ENCODE measurements at places on chromosomes 7 and 10.

GRCh38 chr10:129775681-129776080 lies 188.4 kb downstream of the EBF3 start:
- H3K4me1 ChIP-seq = no peaks in the 10 kb centered on the region
- no peak overlapping the region for H3K4me3 ChIP-seq
- H3K27ac ChIP-seq = no peak overlapping the region
- H3K27me3 ChIP-seq = no peaks in the 10 kb centered on the region

DNA sequence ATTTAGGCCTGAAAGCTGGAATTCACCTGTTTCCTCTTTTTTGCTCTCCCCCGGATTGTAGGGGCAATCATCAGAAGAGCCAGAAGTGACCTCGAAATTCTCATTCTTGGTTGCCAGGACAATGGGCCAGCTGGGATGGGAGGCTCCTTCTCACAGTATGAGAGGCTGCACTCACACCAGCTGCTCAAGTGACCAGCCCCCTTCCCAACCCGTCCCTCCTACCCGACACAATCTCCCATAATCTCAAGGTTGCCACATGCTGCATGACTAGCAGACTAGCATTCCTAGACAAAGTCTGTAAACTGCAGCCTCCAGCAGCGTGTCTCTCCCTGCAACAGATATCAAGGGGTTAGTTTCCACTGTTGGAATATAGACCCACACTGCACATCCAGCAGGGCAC lies 110.3 kb downstream of the C1GALT1 start:
- no peaks in the 10 kb centered on the region for H3K36me3 ChIP-seq
- H3K27me3 ChIP-seq = no peaks in the 10 kb centered on the region
- no peaks in the 10 kb centered on the region for H3K4me1 ChIP-seq
- no peak for DNase-seq
- H3K27ac ChIP-seq = no peak overlapping the region

GRCh38 chr10:112213836-112214235 lies 30.3 kb upstream of the GPAM start:
- DNase-seq = no peak
- H3K4me1 ChIP-seq = no peaks in the 10 kb centered on the region
- H3K36me3 ChIP-seq = no peaks in the 10 kb centered on the region
- H3K27me3 ChIP-seq = no peaks in the 10 kb centered on the region

GRCh38 chr10:114374053-114374791 lies 30.1 kb downstream of the AFAP1L2 start:
- H3K27me3 ChIP-seq = peaks cover 8% of the 10 kb centered on the region
- peak overlapping the region; percentile 30 for H3K27ac ChIP-seq
- no peaks in the 10 kb centered on the region for H3K4me1 ChIP-seq
- peak; percentile 66 for DNase-seq
- no peaks in the 10 kb centered on the region for H3K36me3 ChIP-seq
- H3K4me3 ChIP-seq = no peak overlapping the region

DNA sequence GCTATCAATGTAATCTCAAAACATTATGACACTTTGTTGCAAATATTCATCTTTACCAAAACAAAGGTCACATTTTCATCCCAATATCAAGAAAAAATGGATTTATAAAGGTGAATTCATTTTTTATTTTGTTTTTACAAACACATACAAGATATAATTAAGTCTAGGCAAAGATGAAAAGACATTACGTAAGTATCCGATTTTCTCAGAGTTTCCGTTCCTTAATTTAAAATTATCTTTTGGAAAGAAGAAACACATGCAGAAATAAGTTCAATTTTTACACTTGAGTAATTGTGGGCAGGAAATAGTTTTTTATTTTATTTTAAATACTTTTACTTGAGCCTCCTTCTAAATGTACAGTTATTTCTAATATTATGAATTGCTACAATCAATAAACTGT lies 24.6 kb downstream of the RTKN2 start:
- H3K27me3 ChIP-seq = no peaks in the 10 kb centered on the region
- H3K4me3 ChIP-seq = peak overlapping the region; percentile 43

GRCh38 chr7:97179454-97180104 lies 62.1 kb downstream of the SDHAF3 start:
- no peak overlapping the region for H3K4me3 ChIP-seq
- peaks cover 6% of the 10 kb centered on the region for H3K36me3 ChIP-seq
- no peak overlapping the region for H3K27ac ChIP-seq

GRCh38 chr10:102001435-102002068 lies 54.4 kb downstream of the ARMH3 start:
- DNase-seq = no peak
- no peak overlapping the region for H3K27ac ChIP-seq
- H3K4me3 ChIP-seq = no peak overlapping the region

DNA sequence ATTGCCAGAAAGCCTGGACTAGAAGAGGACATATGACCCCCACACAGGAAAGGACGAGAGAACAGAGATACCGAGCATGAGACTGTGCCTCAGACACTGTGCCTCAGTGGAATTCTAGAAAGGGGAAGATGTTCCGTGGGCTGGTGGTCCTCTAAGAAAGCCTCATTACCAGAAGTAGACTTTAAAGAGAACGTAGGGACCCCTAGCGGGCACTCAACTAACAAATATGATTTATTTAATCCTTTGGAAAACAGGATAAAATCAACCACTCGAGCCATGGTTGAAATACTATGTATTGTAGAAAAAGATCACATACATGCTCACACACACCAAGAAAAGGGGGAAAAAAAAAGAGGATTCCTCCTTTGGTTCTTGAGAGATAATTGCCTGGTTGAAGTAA lies 701.2 kb upstream of the SORCS1 start:
- DNase-seq = no peak
- no peak overlapping the region for H3K4me3 ChIP-seq
- H3K27ac ChIP-seq = no peak overlapping the region
- no peaks in the 10 kb centered on the region for H3K4me1 ChIP-seq

GRCh38 chr7:110179037-110179436 lies 911.9 kb upstream of the LRRN3 start:
- H3K4me3 ChIP-seq = no peak overlapping the region
- no peak for DNase-seq
- H3K27ac ChIP-seq = no peak overlapping the region
- H3K27me3 ChIP-seq = no peaks in the 10 kb centered on the region
- no peaks in the 10 kb centered on the region for H3K4me1 ChIP-seq

DNA sequence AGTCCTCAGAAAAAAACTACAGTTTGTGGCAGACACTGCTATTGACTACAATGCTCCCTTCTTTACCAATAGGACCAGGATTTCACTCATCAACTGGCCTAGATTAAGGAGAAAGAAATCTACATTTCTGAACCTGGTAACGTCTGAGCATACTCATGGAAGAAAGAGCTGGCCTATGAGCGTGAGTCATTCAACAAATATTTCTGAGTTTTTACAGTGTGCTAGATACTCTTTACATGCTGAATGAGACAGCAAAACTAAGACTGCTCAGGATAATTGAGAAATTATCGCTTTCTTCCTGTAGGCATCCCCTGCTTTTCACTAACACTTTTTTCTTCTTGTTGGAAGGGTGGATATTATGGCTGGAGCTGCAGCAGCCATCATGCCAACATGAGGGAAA lies 609.7 kb downstream of the TNS3 start:
- DNase-seq = no peak
- H3K27ac ChIP-seq = no peak overlapping the region
- H3K4me1 ChIP-seq = no peaks in the 10 kb centered on the region
- H3K27me3 ChIP-seq = no peaks in the 10 kb centered on the region

DNA sequence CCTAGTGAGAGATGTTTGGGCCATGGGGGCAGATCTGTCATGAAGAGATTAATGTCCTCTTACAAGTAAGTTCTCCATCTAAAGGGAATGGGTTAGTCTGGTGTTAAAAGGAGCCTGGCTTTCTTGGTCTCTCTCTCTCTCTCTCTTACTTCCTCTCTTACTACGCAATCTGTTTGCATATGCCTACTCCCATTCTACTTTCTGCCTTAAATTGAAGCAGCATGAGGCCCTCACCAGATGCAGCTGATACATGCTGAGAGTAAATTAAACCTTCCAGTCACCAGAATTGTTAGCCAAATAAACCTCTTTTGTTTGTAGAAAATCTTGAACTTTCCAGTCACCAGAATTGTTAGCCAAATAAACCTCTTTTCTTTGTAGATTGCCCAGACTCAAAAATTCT lies 884.1 kb downstream of the NRG3 start:
- no peak for DNase-seq
- no peaks in the 10 kb centered on the region for H3K27me3 ChIP-seq
- no peak overlapping the region for H3K27ac ChIP-seq
- H3K4me3 ChIP-seq = no peak overlapping the region

DNA sequence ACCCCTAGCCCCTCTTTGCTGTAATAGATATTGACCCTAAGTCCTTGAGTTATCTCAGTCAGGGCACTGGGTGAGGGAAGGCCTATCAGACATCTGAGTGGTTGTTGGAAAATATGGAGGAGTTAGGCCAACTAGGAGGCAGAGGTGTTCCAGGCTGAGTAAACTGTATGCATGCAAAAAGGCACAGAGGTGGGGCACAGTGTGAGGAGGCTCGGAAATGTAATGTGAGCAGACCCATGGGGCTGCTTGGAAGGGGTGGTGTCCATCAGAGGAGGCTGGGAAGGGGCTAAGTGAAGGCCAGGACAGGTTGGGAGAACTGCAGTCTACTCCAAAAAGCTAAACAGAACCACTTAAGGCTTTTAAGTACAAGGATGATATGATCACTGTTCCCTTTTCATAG lies 323.2 kb upstream of the BMPER start:
- H3K27ac ChIP-seq = no peak overlapping the region
- H3K4me3 ChIP-seq = no peak overlapping the region
- H3K4me1 ChIP-seq = no peaks in the 10 kb centered on the region
- H3K36me3 ChIP-seq = no peaks in the 10 kb centered on the region
- H3K27me3 ChIP-seq = no peaks in the 10 kb centered on the region

DNA sequence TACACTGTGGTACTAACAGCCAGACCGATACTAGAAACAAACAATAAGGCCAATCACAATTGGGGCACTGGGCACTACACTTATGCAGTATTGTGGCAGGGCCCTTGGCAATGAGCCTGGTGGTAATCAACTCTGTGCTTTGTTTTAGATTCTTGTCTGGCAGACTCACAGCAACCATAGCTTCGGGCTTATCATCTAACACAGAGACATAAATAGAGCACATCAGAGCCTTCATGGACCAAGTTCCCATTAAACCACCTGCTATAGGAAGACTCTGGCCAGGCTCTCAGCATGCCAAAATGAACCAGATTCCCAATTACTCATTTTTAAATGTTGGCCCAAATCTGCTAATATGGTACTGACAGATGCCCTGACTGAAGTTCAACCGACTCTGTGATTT lies 218.6 kb downstream of the DGKI start:
- DNase-seq = no peak
- H3K4me1 ChIP-seq = no peaks in the 10 kb centered on the region
- H3K36me3 ChIP-seq = no peaks in the 10 kb centered on the region
- H3K27me3 ChIP-seq = no peaks in the 10 kb centered on the region
- no peak overlapping the region for H3K4me3 ChIP-seq

- peaks cover 16% of the 10 kb centered on the region for H3K36me3 ChIP-seq
- H3K4me3 ChIP-seq = no peak overlapping the region
- no peaks in the 10 kb centered on the region for H3K27me3 ChIP-seq
Observed at GRCh38 chr10:69516316-69516715, 56.9 kb downstream of the NEUROG3 start.

DNA sequence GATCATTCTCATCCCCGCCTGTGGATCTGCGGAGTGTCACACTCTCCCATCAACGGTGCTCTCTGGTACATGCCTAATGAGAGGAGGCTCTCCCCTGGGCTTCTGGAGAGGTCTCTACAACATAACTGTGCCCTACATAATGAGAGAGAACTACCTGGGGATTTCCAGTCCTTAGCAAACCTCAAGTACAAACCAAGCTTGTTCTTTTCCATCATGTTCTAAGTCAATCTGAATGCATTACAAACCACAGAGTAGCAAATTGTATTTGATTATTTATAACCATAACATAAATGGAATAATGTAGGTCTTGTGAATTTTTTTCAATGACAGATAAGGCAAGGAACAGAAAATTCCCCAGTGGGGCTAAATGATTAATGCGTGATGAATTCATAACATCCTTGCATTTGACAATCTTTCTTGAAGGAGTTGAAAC lies 412.4 kb upstream of the NRP1 start:
- no peaks in the 10 kb centered on the region for H3K27me3 ChIP-seq
- no peak overlapping the region for H3K27ac ChIP-seq
- no peak overlapping the region for H3K4me3 ChIP-seq
- DNase-seq = no peak
- H3K4me1 ChIP-seq = peaks cover 16% of the 10 kb centered on the region

- H3K27me3 ChIP-seq = no peaks in the 10 kb centered on the region
- no peak for DNase-seq
- H3K36me3 ChIP-seq = no peaks in the 10 kb centered on the region
- no peak overlapping the region for H3K27ac ChIP-seq
Observed at GRCh38 chr7:15291699-15292098, 270.1 kb downstream of the AGMO start.

GRCh38 chr7:46259947-46260346 lies 338.9 kb upstream of the IGFBP3 start:
- no peaks in the 10 kb centered on the region for H3K4me1 ChIP-seq
- H3K27me3 ChIP-seq = no peaks in the 10 kb centered on the region
- no peak overlapping the region for H3K4me3 ChIP-seq
- no peaks in the 10 kb centered on the region for H3K36me3 ChIP-seq
- no peak overlapping the region for H3K27ac ChIP-seq
- no peak for DNase-seq

DNA sequence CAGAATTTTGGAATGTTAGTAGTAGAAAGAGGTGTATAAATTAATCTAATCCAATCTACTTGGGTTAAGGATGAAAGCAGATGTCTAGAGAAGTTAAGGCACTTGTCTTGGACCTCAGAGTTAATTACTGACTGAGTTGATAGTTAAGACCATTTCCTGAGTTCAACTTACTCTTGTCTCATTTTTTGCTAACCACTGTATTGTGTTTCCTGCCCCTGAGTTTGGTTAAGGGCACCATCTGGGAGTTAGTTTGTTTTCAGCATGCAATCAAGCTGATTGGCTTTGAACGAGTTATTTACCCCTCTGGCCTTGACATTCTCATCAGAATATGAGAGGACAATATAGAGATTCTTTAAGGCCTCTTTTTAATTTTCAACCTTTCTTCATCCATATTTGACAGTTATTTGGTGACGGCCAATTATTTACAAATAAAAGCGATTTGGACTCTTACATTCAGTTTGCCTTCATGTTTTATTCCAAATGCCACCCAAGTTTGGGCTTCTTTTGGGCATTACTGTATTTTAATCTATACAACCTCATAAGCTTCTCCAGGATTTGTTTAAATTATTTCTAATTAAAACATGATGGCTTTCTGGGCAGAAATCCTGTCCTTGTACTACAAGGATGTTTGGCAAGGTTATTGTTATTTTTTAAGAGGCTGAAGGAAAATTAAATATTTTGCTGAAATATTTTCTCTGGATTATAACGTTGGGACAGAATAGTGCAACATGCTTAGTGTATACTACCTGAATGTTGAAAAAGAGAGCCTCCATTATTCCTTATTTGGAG lies 225.0 kb downstream of the CACNB2 start:
- no peak for DNase-seq
- no peaks in the 10 kb centered on the region for H3K36me3 ChIP-seq
- H3K27ac ChIP-seq = no peak overlapping the region
- no peak overlapping the region for H3K4me3 ChIP-seq
- no peaks in the 10 kb centered on the region for H3K27me3 ChIP-seq
- no peaks in the 10 kb centered on the region for H3K4me1 ChIP-seq
